Tongue (tissue), 3 donors: ENCODE measurements at places on chromosomes 16 and 17. TPM values are rescaled to one million over a fixed set of nuclear protein-coding genes. Genes with fewer than 3 reads are reported as not detected.

GRCh38 chr17:35299135-35299534 lies 56.3 kb downstream of the SLFN5 start:
- DNase-seq, result no peak

GRCh38 chr16:35140293-35140986 lies 1681.0 kb downstream of the TP53TG3F start:
- no peak for DNase-seq

GRCh38 chr16:27822996-27823395 lies 240.5 kb downstream of the GSG1L start:
- peak; percentile 46 for DNase-seq

- DNase-seq, result peak; percentile 31
These were observed 179.3 kb downstream of the SLC39A11 start for GRCh38 chr17:72913142-72913682.

ZNF213 gene
- 9.3 TPM for total RNA-seq
